GM12891 (cell line): ENCODE measurements at places on chromosomes 6 and 20.

DNA sequence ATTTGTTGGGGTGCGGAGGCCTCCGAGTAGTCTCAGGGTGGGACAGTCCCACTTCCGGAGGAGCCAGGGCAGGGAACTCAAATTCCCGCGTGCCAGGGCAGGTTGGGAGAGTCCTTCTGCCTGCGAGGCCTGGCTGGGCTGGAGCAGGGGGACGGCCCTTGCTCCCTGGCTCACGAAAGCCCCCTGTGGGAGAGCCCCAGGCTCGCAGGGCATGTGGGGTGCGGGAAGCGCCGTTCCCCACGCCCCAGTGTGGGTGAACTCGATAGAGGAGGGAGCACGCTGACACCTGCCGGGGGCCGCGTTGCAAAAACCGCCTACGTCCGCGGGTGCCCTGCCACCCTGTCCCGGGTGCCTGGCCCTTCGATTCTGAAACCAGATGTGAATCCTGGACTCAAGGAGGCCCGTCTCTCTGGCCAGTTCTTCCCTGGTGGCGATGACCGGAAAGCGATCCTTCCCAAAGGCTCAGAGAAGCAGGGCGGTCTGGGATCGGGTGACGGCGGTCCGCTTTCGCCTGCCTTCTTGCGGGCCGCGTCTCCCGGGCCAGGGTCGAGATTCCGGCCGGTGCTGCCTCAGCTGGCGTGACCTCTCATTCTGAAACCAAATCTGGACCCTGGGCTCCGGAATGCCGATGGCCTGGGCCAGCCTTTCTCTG, 1846.5 kb upstream of the DEFB115 start:
- DNase-seq, result no peak

DNA sequence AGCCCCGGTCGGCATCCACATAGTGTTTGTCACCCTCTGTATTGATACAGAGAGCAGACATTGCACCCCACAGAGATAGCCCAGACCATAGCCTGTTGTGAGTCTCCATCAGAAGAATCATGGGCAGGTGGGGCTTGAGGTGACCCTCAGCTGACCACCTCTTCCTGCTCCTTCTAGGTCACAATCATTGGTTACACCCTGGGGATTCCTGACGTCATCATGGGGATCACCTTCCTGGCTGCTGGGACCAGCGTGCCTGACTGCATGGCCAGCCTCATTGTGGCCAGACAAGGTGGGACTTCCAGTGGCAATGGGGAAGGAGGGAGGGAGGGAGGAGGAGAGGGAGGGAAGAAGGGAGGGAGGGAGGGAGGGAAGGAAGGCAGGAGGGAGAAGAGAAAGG, 61.4 kb upstream of the RIN2 start:
- DNase-seq, result no peak

- DNase-seq, result no peak
Observed at GRCh38 chr6:168089186-168090063, 10.4 kb upstream of the FRMD1 start.

- DNase-seq, result no peak
Observed at GRCh38 chr6:102387326-102388033, 994.0 kb downstream of the GRIK2 start.

DNA sequence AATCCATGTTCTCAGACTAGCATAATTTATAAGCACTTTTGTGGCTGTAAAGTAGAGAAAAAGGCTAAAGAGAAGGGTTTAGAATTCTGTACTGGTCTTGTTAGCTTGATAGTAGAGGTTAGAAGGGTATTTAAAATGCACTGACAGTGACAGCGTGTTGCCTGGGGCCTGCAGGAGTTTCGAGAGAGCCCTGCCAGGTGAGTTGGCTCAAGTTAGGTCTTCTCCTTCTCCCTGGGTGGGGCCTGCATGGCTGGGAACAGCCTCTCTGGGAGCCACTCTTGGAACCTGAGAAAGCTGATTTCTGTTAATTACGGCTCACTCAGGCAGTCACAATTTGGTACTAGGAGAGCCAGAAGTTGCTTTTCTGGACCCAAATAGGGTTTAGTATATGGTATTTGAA, 103.7 kb downstream of the ARID1B start:
- DNase-seq, result no peak

- no peak for DNase-seq
Observed at GRCh38 chr6:98977671-98978292, 30.0 kb upstream of the FBXL4 start.

GRCh38 chr6:111447051-111447450, 36.0 kb downstream of the REV3L start:
- DNase-seq, result no peak

DNA sequence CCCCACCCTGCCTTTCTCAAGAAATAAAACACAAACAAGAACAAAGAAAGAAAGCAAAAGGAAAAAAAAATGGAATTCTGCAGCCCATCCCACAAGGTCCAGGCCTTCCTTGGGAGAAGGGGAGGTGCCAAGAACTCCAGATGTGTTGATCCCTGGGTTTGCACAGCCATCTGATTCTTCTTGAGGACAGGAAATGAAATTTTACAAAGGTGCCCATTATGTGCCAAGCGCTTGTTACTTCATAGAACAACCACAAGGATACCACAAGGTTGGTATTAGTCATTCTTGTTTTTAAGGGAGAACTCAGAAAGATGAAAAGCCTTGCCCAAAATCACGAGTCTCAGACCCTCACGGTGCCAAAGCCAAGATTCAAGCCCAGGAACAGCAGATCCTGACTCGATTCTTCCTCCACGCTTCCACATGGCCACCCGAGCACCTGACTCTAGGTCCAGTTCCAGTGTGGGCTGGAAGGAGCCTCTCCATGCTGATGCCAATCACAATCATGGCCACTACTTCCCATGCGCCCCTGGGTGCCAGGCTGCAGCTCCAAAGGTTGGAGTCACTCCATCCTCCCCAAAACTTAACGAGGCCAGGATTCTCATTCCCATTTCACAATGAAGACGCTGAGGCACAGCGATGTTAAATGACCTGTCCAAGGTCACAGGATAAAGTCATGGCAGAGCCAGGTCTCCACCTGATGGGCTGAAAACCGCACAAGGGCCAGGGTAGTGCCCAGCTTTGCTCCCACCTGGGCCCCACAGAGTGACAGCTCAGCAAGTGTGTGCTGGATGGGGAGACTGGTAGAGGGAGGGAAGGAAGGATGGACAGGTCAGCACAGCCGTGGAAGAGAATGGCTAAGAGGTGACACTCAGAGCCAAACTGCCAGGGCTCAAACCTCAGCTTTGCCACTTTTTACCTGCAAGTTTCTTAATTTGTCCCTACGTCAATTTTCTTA, 66.7 kb upstream of the TOP1 start:
- DNase-seq, result no peak

GRCh38 chr6:26020329-26021000, 57.9 kb downstream of the TRIM38 start:
- DNase-seq, result no peak

GRCh38 chr20:59323731-59324130, 23.3 kb downstream of the EDN3 start:
- no peak for DNase-seq

DNA sequence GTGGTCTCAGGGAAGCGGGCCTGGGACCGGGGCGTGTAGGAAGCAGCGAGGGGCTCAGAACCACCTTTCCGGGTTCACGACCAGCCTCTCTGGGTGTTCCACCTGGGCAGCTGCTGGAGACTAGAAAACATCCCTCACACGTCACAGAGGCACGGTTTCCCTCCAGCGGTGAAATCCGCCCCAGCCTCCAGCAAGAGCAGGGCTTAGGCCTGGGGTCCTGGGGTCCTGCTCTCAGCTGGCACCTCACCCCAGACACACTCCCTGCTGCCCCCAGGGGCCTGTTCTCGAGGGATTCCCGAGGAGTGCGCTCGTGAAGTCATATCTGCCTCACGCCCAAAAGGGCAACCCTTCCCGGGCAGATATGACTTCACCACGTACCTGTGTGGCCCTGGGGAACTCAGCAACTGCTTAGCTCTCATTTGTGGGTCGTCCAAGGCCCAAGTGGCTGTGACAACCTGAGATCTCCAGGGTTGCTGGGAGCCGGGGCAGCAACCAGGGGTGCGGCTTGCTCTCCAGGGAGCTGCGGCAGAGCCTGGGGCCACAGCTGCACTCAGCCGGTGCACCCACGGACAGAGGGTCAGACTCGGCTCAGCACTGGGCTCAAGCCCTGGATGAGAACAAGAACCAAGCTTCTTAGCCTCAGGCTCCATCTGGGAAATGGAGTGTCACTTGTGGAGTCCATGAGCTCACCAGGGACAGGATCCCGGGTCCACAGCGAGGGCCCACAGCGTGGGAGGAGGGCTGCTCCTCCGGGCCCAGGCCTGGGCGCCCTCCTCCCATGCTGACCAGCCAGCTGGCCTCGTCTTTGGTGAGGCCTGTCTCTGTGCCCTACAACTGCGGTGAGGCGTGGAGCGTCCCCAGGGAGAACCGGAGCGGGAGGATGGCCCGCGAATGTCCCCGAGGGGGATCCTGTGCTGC, 661 bp downstream of the FNDC11 start:
- no peak for DNase-seq

GRCh38 chr6:20266851-20267608, 54.8 kb upstream of the MBOAT1 start:
- DNase-seq, result peak; percentile 17

DNA sequence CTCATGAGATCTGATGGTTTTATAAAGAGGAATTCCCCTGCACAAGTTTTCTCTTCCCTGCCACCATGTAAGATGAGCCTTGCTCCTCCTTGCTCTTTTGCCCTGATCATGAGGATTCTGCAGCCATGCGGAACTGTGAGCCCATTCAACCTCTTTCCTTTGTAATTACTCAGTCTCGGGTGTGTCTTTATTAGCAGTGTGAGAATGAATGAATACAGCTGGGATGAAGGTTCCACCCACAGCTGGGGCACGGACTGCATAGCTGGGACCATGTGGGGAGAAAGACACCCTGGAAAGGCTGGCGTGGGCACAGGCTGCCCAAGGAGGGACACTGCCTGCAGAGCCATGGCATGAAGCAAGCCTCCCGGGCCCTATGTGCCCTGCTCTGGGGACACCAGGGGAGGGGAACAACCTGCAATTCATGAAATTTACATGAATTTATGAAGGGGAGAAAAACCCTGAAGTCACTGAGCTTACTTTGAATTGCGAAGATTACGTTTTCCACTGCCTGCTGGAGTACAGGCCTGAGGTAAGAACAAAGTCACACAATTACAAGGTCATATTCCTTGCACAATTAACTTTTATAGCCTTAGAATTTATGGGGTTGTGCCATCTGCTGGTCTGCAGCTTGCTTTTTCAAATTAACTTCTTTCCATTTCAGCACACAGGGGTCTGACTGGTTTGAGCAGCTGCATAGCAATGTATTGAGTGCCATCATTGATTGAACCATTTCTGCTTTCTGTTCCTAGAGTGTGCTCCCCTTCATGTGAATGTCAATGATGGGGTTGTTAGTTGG, 46.2 kb downstream of the SLC22A1 start:
- no peak for DNase-seq

GRCh38 chr6:40350747-40351217, 236.4 kb downstream of the LRFN2 start:
- DNase-seq, result no peak

DNA sequence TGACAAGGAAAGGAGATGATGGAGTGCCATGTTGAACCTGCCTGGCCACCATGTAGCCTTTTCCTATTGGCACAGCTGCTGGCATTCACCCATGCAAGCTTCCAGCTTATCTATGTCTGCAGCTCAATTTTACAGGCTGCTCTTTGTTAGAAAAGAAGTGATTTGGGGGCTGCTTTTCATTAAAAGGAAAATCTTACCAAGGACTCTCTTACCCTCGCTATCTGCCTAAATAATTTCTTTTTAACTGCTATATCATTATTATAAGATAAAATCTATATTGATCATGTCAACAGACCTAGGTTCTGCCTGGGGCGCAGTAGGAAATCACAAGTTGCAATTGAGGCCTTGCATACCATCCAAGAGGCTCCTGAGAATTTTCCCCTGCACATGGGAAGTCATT, 167.2 kb downstream of the SYNDIG1 start:
- DNase-seq, result no peak

DNA sequence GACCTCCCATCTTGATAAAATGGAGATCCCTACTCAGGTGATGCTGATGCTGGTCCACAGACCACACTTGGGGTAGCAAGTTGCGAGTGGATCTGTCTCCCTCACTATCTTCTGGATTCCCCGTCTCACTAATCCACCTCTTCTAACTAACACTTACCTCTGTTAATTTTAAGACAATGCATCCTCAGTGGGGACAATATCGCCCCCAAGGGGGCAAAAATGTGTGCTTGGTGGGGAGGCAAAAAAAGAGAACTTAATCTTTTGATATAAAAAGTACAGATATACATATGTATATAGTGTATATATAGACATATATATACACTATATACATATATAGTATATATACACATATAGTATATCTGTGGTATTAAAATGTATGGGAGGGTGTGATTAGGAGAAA, 4.3 kb downstream of the LRFN2 start:
- DNase-seq, result no peak

- DNase-seq, result no peak
Observed at GRCh38 chr20:25860531-25861150, 164.0 kb upstream of the ZNF337 start.

GRCh38 chr20:33490023-33490933, at the start of gene CBFA2T2:
Gene CBFA2T2 (plus strand): TSS chr20:33490096. CDS start chr20:33490268, 172 bp downstream.
- no peak for DNase-seq

- no peak for DNase-seq
Observed at GRCh38 chr6:37308069-37308815, 45.5 kb upstream of the RNF8 start.

- DNase-seq, result no peak
Observed at GRCh38 chr6:45533386-45533785, 155.7 kb upstream of the SUPT3H start.

- DNase-seq, result no peak
Observed at GRCh38 chr6:25219917-25220278, 59.3 kb upstream of the CARMIL1 start.

- DNase-seq, result no peak
Observed at GRCh38 chr6:130118236-130118635, 99.9 kb downstream of the L3MBTL3 start.

- no peak for DNase-seq
Observed at GRCh38 chr6:143697076-143697800, 19.5 kb downstream of the PHACTR2 start.

GRCh38 chr6:110534731-110535492, 58.5 kb upstream of the SLC22A16 start:
- DNase-seq, result no peak

GRCh38 chr6:151445482-151445881, 6.4 kb downstream of the RMND1 start:
- DNase-seq, result no peak

- no peak for DNase-seq
Observed at GRCh38 chr6:98574984-98575383, 259.4 kb upstream of the POU3F2 start.

DNA sequence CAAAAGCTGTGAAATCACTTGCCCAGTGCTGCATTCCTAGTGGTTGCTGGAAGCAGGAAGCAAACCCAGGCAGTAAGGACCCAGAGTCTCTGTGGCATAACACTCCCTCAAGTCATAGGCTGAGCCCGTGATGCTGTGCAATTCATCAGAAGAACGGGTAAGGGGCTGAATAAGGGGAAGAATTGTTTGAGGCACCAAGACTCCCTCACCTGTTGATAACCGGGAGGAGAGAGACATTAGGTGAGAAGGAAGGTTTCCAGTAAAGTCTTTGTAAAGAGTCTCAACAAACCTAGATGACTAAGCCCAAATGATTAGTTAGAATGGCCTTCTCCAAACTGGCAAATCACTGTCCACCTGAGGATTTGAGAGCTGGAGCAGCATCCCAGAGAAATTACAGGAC, 18.3 kb downstream of the ENPP3 start:
- no peak for DNase-seq

GRCh38 chr6:52361414-52361944, 472 bp upstream of the PAQR8 start:
- DNase-seq, result no peak

- no peak for DNase-seq
Observed at GRCh38 chr6:41651962-41652657, 13.8 kb downstream of the MDFI start.
